ENCODE measurements at places on chromosomes 12 and 14. TPM values are rescaled to one million over a fixed set of nuclear protein-coding genes. Genes with fewer than 3 reads are reported as not detected.

WASHC3 gene
- 67.9 TPM for total RNA-seq

ADGRD1 gene
- 0.84 TPM for total RNA-seq

KRT73 gene
- total RNA-seq, result not detected

GZMH gene
- total RNA-seq, result not detected

JAG2 gene
- total RNA-seq, result 0.30 TPM

RAD51AP1 gene
- 21.9 TPM for total RNA-seq

RTL1 gene
- total RNA-seq, result not detected

FBXO34 gene
- total RNA-seq, result 13.6 TPM

CTSG gene
- not detected for total RNA-seq

INHBC gene
- not detected for total RNA-seq

GLT8D2 gene
- 25.9 TPM for total RNA-seq

KLRC3 gene
- total RNA-seq, result not detected

LGR5 gene
- total RNA-seq, result under 0.01 TPM

AKAP3 gene
- 0.67 TPM for total RNA-seq

DBX2 gene
- not detected for total RNA-seq

PIANP gene
- 0.74 TPM for total RNA-seq

FOXN4 gene
- not detected for total RNA-seq

SLC25A21 gene
- total RNA-seq, result 0.59 TPM

SLC10A1 gene
- not detected for total RNA-seq

FAIM2 gene
- 2.5 TPM for total RNA-seq

VRK1 gene
- 31.9 TPM for total RNA-seq

KLRB1 gene
- not detected for total RNA-seq

RNASE1 gene
- total RNA-seq, result not detected

TGM1 gene
- total RNA-seq, result 1.2 TPM

AGAP2 gene
- total RNA-seq, result under 0.01 TPM

OTOGL gene
- 0.17 TPM for total RNA-seq

RFX4 gene
- not detected for total RNA-seq

FSCB gene
- total RNA-seq, result not detected

SYT1 gene
- 4.5 TPM for total RNA-seq

ASIC1 gene
- 1.5 TPM for total RNA-seq

ADCY6 gene
- total RNA-seq, result 13.3 TPM

KCNJ8 gene
- total RNA-seq, result 1.6 TPM

RAPGEF3 gene
- 0.74 TPM for total RNA-seq

SLC2A14 gene
- total RNA-seq, result not detected

WIF1 gene
- 0.15 TPM for total RNA-seq

CLEC4E gene
- total RNA-seq, result not detected

LTBR gene
- 153 TPM for total RNA-seq

EFS gene
- total RNA-seq, result 15.8 TPM

ANKRD9 gene
- total RNA-seq, result 23.2 TPM

NAV3 gene
- total RNA-seq, result 18.5 TPM
